ENCODE measurements at places on chromosomes 3 and 15.

GRCh38 chr3:105656651-105657504 lies 211.9 kb downstream of the CBLB start:
- no peak for DNase-seq

GRCh38 chr3:180408654-180409053 lies 193.3 kb upstream of the TTC14 start:
- DNase-seq, result no peak

- no peak for DNase-seq
Measured at GRCh38 chr3:165852191-165852590, 15.0 kb upstream of the BCHE start.

- no peak for DNase-seq
Measured at GRCh38 chr3:166713787-166714186, 666.3 kb downstream of the ZBBX start.

- DNase-seq, result no peak
Measured at GRCh38 chr3:39980058-39980457, 170.6 kb downstream of the MYRIP start.

GRCh38 chr15:58473724-58474123 lies 41.9 kb downstream of the LIPC start:
- no peak for DNase-seq

DNA sequence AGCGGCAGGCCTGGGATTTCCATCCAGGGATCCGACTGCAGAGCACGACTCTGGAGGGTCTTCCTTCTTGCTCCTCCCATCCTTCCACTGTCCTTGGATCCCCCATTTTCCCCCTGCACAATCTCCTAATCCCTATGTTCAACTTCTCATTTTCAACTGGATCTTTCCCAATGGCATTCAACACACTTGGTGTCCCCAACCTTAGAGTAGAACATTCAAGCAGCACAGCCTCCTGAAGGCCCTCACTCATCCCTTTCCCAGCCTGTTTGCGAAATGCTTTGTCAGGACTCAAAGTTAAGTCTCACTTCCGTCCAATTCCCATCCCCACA lies 32.3 kb downstream of the RPN1 start:
- DNase-seq, result no peak

- DNase-seq, result peak; percentile 74
Measured at GRCh38 chr3:10955711-10956453, 36.7 kb upstream of the SLC6A1 start.

- DNase-seq, result no peak
Measured at GRCh38 chr3:17322106-17322793, 420.2 kb downstream of the TBC1D5 start.

DNA sequence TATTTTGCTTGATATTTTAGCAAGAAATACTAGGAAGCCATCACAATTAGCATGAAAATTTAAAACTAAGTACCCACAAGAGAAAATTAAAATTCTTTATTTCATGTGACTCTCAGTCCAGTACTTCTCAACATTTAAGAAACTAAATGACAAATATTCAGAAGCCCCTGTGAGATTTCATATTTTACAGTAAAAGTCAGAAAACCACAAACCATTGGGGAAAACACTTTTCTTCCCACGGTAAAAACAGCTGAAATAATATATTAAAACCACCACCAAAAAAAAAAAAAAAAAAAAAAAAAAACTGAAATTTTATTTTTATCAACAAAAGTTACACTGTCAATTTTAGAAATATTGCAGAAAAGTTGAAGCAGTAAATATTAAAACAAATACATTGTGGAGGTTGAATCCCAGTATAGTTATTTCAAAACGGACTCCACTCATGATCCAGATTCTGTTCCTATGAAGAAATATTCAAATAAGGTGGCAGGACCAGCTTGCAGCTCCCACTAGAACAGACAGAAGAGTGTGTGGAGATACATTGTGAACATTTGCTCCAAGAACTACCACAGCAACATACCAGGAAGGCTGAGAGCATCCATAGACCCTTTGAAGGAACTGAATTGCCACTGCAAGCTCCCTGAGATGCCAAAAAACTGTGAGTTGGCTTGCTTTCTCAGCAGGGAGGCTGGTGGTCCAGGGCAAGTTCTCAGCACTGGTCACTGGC lies 308.2 kb downstream of the CTNNB1 start:
- DNase-seq, result no peak

GRCh38 chr3:139937674-139938279 lies 2.8 kb downstream of the CLSTN2 start:
- peak; percentile 52 for DNase-seq

GRCh38 chr15:93070132-93070531 lies 18.9 kb downstream of the RGMA start:
- peak; percentile 66 for DNase-seq

GRCh38 chr3:44120721-44121582 lies 120.7 kb upstream of the TOPAZ1 start:
- no peak for DNase-seq

GRCh38 chr3:71323558-71323957 lies 260.0 kb downstream of the FOXP1 start:
- no peak for DNase-seq

DNA sequence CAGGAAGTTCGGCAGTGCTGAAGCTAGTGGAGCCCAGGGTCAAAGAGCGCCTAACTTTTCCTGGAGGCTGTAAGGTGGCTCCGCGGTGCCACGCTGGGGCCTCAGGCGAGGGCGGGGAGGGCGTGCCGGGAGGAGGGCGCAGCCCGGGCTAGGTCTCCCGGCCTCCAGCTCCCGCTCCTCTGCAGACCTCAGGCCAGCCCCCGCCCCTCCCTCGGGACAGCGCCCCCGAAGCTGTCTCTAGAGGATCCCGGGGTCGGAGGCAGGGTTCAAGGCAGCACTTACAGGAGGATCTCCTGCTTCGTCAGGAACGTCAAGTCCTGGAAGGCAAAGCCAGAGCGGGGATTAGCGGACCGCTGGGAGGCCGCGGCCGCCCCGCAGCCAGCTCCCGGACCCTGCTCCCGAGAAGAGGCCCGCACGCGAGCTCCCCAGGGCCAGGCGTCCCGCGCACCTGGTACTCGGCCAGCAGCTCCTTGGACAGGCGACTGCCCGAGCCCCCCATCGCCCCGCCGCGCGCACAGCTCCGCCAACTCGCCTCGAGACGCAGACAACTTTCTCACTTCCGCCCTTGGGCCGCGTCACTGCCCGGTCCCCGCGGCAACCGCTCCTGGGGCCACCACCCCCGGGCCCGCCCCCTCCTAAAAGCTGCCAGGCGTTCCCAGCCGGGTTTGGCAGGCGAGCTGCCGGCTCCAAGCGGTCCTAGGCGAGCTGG lies at the start of gene CIB1:
Gene CIB1, minus strand, starts transcription at position 555 of the 709 bp plus-strand sequence. Its CDS starts 56 bp downstream, at position 499.
- DNase-seq, result peak; percentile 99

DNA sequence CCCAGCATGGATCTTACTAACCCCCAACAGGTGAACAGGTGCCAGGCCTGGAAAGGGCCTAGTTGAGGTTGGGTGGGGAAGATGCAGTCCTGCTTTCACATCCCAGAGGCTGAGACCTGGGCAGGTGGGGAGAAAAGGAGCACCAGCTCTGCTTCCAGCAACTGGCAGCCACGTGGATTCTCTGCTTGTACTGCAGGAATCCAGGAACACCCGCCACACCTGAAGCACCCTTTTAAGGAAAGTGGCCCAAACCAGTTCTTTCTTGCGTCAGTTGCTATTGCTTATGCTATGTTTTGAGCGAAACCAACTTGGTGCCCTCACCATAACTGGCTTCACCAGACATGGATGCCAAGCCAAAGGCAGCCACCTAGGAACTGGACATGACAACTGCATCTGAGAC lies 28.1 kb upstream of the NEO1 start:
- DNase-seq, result no peak

- DNase-seq, result peak; percentile 52
Measured at GRCh38 chr15:77606142-77607034, 26.3 kb downstream of the LINGO1 start.

Measured in femur (tissue), 1 donor.